ENCODE measurements at places on chromosomes 4 and X. TPM values are rescaled to one million over a fixed set of nuclear protein-coding genes. Genes with fewer than 3 reads are reported as not detected.

The NKX3-2 gene
- 0.09 TPM for total RNA-seq

The SCLT1 gene
- 6.8 TPM for total RNA-seq

The FAM114A1 gene
- total RNA-seq, result 30.1 TPM

The CNOT6L gene
- total RNA-seq, result 9.9 TPM

The OPRPN gene
- total RNA-seq, result not detected

The P2RY4 gene
- not detected for total RNA-seq

The TMEM31 gene
- not detected for total RNA-seq

The L1CAM gene
- total RNA-seq, result 23.1 TPM

The SERTM2 gene
- total RNA-seq, result not detected

The DACH2 gene
- not detected for total RNA-seq

All from A549 treated with RU486 at 1 μM for 4 hours (cell line).